ENCODE measurements at places on chromosomes 13 and 19.

GRCh38 chr13:112902669-112903068, 66.3 kb upstream of the MCF2L start:
- no peak for DNase-seq

DNA sequence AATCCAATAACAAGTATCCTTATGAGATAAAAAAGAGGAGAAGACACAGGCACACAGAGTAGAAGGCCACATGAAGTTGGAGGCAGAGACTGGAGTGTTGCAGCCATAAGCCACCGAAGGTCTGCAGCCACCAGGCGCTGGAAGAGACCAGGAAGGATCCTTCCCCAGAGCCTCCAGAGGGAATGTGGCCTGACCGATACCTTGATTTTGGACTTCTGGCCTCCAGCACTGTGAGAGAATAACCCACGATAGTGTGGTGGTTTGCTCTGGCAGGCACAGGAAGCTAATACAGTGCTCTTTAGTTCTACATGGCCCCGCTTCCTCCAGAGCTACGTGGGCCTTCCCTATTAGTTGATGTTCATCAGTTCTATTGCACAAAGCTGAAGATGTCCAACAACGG, 15.3 kb upstream of the SULT2A1 start:
- DNase-seq = no peak

- no peak for DNase-seq
These were observed 61.2 kb downstream of the CDADC1 start for GRCh38 chr13:49308921-49309408.

DNA sequence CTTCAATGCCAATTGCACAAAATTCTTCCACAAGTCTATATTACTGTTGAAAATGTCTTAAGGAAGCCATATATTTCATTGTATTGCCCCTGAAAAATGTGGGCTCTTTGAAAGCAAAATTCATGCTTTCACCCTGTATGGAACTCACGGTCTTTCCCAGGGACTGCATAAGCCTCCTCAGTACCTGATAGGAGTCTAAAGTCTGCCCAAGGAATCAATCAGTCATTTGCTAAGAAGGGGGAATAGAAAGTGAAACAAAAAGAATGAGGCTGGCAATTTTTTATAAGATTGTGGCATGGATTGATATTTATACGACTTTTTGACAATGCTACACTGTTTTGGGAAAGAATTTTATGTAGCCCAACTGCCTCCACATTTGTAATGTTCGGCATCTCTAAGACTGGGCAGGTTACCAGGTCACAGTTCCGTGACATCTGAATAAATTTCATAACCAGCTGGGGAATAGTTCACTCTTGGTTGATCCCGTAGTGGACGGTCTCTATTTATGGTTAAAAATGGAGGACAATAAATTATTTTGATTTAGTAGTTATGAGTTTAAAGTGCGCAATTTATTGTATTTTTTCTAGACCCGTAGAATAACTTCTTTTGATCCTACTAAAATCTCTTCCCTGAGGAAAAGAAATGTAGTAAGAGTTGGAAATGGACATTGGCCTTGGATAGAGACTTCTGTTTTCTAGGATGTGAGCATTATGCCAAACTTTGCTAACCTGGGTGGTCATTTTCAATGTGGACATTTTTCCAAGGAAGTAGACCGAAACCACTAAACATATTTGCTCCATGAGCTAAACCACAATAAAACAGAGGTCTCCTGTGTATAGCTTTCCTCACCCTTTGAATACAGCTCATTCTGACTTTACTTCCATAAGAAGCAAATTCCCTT, 1585.4 kb downstream of the EFNB2 start:
- no peak for DNase-seq

GRCh38 chr19:55114566-55115145, 2.8 kb downstream of the PPP1R12C start:
- no peak for DNase-seq

DNA sequence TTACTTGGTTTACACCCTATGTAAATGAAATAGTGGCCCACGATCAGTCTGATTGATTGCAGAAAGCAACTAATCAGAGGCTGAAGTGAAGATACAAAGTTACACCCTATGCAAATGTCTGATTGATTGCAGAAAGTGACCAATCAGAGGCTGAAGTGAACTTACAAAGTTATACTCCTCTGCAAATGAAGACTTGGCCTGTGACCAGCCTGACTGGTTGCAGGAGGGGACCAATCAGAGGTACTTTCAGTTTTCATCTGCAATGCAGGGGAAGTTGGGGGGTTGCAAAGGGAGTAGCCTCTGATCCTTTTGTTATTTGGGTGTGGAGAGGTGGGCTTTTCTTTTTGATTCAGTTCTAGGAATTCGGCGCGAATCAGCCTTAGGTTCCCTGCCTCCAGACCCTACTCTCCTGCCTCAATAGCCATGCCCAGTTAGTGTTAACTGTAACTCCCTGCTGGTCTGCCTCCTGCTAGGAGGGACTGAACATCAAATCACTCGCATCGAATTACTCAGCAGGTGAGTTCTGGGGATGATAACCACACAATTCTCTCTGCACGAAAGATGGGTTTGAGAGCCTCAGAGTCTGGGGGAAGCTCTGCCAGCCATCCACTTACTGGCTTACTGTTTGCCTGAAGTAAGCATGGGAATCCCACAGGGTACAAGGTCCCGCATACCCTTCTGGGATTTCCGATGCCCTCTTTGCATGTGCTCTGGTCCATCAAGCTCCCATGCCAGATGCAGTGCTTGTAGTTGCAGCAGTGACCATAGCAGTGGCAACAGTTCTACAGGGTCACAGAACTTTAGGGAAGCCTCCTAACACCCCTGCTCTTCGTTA, 7.5 kb downstream of the ARL11 start:
- peak; percentile 10 for DNase-seq

- no peak for DNase-seq
These were observed 3.2 kb downstream of the RASL11A start for GRCh38 chr13:27273658-27274425.

All from stimulated activated CD8-positive, alpha-beta memory T cell treated with anti-CD3 and anti-CD28 coated beads, Interleukin-12 subunit alpha, Interleukin-12 subunit beta, amount 100 ng/mL, for 1 hour (primary cell).